ENCODE measurements at places on chromosomes 7 and 10.

DNA sequence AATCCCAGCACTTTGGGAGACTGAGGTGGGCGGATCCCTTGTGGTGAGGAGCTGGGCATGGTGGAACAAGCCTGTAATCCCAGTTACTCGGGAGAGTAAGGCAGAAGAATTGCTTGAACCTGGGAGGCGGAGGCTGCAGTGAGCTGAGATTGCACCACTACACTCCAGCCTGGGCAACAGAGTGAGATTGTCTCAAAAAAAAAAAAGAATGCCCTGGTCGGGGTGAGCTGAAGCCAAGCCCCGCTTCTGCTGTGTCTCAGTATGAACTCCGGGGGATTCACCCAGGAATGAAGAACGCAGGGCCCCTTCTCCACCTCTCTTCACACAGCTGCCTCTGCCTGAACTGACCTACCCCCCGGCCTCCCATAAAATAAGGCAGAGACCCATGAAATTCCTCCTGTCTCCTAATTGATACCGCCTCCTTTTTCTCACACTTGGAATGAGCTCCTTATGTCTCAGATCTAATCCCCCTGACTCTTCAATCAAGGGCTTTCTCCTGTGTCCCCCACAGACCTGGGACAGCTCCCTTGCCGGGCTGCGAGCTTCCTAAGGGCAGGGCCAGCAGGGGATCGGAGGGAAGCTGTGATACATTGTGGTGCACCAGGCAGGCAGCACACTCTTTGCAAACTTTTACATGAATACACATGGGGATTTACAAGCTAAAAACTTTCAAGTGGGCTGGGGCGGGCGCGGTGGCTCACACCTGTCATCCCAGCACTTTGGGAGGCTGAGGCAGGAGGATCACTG is 911 bp upstream of the ZP3 start:
- no peak for DNase-seq

DNA sequence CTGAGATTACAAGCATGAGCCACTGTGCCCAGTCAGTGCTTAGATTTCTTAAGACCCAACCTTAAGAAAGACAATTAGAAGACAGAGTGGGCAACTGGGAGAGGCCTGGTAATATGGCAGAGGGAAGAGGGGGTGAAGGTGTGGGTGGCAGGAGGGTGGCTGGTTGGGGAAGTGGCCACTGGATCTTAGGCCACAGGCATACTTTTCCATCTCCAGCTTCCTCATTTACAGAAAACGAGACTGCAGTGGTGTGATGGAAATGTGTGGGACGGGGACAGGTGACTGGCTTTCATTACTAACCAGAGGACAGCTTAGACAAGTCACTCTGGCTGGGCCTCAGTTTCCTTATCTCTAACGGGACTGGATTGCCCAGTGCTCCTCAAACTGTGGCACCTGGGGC is 1.0 kb upstream of the FFAR4 start:
- no peak for DNase-seq

DNA sequence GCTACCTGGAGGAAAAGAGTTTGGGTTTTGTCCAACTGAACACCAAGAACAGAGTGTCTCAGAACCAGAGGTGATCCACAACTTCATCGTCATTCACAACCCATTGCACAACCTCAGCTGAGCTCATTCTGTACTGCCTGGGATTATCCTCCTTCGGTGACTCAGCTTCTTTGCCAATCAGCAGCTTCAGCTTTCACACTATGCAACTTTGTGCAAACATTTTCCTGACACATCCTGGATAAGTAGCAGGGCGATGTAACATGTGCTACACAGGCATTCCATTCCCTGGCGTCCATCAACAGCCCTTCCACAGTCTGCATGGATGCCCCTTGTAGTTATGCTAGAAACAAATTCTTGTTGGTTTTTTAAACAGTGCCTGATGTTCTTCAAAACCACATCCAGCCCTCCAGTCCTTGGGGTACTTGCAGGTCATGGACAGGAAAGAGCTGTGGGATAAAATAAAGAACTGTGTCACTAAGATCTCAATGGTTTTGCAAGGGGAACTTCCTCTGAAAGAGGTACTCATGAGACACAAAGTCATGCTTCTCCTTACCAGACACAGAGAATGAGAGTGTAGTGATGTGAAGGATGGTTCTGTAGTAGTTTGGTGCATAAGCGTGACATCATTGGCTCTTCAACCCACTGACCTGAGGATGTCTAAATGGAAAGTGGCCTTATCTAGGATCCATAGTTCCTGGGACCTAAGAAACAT is 478.5 kb downstream of the KIF20B start:
- DNase-seq: no peak

- DNase-seq: peak; percentile 53
Observed at GRCh38 chr7:37284805-37285231, 163.8 kb downstream of the ELMO1 start.

DNA sequence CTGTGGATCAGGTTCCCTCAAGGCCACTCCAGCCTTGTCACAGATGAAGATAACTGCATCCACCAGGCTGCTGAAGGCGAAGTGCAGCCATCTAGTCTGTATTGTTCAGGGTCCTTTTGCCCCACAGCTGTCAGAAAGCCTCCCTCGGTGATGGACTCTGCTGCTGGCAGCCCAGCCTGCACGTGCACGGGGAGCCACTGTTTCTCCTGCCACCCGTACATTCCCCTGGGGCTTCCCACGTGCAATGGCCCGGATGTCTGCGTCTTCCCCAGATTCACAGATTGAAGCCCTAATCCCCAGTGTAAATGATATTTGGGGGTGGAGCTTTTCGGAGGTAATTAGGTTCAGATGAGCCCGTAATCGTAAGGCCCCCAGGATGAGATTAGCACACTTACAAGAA is 46.6 kb upstream of the VIPR2 start:
- no peak for DNase-seq

All from heart left ventricle (tissue), 16 donors.